ENCODE measurements at places on chromosomes 5 and 9.

GRCh38 chr9:126565336-126566128 is 48.2 kb upstream of the LMX1B start:
- no peak for DNase-seq

DNA sequence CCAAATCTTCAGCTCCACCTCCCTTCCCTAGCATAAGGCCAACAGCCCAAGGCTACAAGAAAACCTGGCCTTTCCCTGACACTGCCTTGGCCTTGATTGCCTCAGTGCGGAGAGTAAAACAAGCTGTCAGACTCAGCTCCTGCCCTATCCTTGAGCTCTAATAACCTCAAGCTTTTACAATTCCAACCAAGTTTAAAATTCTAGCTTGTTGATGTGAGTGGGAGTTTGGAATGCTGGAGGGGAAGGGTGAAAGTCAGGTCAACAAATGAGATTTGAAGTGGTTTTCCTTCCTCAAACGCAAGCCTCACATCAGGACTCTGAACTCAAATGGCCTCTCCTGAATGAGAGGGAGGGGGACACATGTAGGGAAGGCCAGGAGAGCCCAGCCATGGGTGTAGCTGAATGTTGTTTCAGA is 197.0 kb upstream of the VLDLR start:
- no peak for DNase-seq

DNA sequence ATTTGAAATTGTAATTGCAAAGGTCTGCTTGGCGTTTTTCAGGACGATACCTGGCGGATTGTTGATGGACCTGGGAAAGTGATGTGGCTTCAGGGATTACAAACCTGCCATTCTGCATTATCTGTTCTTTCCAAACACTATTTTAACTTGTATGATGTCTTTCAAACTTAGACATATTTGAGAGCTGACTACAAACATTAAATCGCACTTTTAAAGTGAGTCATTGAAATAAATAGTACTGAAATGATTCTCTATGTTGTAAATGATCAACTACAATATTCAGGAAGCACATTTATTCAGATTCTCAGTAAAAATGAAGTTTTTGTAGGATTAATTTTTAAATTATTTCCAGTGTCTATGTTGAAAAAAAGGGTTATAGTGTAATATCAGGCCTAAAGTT is 32.3 kb upstream of the TMEM171 start:
- DNase-seq, result peak; percentile 50

GRCh38 chr9:100134731-100135130 is 35.7 kb downstream of the INVS start:
- DNase-seq, result no peak

DNA sequence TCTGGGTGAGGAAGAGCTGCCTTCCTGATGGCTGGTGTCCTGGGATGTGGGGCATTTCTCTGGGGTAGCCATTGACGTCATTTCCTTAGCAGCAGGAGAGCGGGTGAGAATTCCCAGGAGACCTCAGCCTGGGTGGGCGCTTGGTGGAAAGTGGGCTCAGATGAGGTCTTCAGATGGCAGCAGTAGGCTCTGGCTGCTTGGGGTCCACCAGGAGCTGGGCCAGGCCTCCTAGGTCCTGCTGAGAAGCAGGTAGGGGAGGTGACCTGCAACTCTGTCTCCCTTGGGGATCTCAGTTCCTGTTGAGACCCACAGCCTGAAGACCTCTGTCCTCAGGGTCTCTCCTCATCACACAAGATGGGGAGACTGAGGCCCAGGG is 31.5 kb downstream of the FAM163B start:
- no peak for DNase-seq

DNA sequence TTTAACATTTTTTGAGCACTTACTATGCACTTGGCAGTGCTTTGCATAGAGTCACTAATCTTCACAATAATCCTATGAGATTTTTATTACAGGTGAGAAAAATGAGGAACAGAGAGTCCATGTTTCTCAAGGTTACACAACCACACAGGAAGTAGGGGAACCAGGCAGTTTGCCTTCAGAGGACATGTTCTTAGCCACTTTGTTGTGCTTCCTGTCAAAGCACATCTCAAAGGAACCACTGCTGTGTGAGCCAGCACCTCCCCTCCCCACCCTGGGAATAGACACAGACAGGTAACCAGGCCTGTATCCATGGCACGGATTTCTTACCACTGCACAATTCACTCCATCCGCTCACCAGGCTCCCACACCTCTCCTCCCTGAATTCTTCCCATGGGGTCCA is 6.3 kb upstream of the DNAJB5 start:
- no peak for DNase-seq

- DNase-seq, result no peak
These were observed 203.7 kb downstream of the ROR2 start for GRCh38 chr9:91746357-91746756.

DNA sequence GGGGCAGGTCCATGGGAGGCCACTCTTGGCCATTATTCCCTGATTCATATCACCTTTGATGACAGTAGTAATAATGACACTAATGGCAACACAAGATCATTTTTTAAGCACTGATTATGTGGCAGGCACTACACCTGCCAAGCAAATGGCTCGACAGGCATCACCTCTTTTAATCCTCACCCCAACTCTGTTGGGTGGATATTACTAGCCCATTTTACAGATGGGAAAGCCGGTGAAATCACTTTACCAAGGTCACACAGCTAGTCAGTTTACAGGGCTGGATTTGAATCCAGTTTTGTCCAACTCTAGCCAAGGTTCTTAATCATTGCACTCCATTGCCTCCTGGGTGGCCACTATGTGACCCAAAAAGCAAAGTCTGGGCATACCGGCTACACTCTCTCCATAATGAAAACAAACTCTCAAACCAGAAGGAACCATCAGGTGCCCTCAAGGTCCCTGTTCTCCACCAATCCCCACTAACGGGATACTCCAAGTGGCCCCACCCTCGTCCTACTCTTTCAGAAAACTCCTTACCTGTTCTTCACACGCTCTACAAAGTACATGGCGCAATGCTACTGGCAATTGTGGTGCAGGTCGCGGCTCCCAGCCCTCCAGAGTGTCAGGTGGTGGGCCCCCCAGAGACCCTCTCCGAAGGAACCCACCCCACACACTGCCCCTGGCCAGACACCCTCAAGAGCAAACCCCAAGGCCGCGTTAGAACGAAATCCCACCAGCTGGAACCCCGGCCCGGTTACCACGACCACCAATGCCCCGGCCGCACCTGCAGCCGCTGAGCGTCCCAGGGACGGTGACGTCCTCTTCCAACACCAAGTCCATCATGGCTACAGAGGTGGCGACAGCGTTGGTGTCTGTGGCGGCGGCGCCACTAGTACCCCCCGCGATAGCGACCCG is 572 bp downstream of the CDK5RAP2 start:
- peak; percentile 52 for DNase-seq

GRCh38 chr5:129405222-129405621 is 54.9 kb upstream of the ADAMTS19 start:
- no peak for DNase-seq

GRCh38 chr5:97134634-97135033 is 7.8 kb downstream of the LIX1 start:
- DNase-seq, result no peak

DNA sequence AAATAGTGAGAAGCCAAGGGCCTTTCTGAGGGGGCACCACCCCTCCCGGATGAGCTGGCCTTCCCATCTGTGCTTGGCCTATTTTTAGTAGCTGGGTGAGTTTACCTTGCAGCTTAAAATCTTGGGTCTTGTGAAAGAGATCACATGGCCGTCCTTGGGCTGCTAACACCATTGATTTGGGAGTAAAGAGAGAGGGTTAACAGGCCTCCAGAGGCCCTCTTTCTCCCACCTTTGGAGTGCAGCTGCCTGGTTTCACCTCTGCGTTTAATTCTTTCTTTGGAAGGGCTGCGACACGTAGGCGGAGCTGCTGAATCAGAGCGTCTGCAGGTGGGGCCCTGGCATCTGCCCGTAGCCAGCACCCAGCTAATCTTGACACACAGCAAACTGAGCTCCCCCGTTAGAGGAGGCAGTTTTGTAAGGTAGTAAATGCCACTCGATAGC is 12.8 kb downstream of the OLFM1 start:
- DNase-seq, result no peak

GRCh38 chr5:76325876-76326491 is 77.1 kb upstream of the IQGAP2 start:
- no peak for DNase-seq

DNA sequence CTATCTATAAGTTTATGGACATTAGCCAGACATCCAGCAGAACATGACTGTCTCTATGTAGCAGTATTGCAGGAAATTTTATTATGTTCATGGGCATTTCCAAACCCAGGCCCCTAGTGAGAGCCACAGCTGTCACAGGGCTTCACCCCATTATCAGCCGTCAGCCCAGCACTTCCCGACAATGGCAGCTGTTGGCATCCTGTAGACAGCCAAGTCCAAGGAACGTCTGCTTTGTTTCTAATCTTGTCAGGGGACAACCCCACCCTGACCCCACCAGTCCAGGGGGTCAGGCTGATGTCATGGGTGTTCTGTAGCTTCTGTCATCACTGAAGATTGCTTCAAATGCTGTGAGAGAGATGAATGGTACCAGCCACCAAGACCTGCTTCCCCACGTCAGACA is 565.3 kb upstream of the BRINP1 start:
- no peak for DNase-seq

- peak; percentile 51 for DNase-seq
These were observed 1577.3 kb upstream of the C9orf72 start for GRCh38 chr9:29150606-29151005.

- DNase-seq, result peak; percentile 60
These were observed 32.9 kb downstream of the LHFPL2 start for GRCh38 chr5:78615697-78616096.

DNA sequence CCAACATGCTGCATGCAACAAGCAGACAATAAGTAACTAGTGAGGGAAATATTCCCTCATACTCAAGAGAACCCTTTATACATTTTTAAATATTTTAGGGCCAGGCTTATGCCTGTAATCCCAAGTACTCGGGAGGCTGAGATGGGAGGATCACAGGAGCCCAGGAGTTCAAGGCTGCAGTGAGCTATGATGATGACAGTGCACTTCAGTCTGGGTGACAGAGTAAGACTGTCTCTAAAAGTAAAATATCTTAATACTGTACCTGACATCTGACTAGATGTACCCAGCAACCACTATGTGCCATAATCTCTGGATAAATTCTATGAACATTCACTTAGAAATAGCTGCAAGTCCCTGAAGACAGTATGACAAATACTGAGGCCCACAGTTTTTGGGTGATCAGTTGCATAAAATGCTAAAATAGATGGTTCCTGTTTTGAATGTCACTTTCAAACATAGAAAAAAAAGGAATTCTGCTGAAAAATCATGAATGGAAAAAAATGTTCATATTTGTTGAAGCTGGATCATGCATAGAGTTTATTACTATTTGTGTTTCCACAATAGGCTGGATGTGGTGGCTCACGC is 2.0 kb upstream of the C5orf15 start:
- no peak for DNase-seq

DNA sequence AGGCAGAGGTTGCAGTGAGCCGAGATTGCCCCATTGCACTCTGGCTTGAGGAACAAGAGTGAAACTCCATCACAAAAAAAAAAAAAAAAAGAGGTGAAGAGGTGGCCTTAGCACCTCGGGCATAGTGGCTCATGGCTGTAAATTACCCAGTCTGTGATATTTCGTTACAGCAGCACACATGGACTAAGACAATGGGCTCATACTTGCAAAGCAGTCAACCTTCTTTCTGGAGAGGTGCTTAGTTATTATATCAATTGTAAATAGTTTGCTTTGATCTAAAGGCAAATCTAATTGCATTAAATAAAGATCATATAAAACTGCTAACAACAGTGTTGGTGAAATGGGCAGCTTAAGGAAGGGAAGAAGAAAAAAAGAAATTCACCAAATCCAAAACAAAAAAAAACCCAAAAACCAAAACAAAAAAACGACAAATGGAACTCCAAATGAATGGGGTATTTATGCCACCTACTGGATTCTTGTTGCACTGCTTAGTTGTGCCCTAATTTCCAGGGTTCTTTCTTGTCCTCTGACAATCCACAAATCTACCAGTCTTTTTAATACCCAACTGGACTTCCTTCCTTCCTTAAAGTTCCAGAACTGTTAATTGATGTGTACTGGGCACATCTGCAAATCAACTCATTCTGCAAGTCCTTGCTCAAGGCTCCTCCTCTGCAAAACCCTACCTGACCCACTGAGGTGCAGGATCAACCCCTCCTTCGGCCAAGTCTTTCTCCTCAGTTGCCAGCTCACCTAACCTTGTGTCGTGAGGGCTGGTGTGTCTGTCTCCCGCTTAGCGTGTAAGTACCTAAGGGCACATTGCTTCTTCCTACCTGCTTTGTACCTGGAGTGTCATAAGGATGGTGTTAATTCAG is 35.0 kb upstream of the DMRT1 start:
- peak; percentile 57 for DNase-seq

DNA sequence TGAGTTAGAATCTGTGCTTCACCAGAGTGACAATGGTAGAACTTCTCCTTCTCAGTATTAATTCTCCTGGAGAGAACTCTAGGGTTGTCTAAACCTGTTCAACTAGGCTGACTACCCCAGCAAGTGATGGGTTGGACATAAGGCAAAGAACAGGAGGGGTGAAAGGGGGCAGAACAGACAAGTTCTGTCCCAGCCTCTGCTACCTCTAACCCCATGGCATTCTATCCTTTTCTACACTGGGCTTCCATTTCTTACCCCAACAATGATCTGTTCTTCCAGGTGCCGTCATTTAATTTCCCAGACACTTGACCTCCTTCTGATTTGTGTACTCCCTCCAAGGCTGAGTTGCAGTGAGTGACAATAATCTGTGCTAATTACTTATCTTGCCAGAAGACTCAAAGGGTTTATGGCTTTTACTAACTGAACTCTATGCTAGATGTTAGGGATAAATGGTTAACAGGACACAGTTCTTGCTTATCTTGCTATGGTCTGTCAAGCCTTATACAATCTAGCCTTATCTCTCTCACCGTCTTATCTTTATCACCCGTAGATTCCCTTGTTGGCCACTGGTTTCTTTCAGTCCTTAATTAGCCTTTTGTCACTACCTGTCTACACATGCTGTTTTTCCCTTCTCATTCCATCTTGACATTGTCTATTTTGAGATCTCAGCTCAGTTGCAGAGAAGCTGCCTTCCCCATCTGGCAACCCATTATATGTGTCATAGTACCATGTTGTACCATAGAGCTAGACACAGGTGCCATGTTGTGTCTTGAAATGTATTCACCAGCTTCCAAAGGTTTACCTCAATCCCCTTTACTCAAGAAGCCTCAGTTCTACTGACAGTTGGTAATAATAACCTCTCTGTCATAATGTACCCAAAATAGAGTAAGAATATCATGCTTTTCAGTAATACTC is 10.0 kb upstream of the MATR3 start:
- DNase-seq, result no peak

GRCh38 chr9:134643222-134643671 is 1.6 kb downstream of the COL5A1 start:
- peak; percentile 65 for DNase-seq
